Suppressor macrophage treated with lipopolysaccharide for 4 hours (primary cell): ENCODE measurements at places on chromosomes 2 and 18.

DNA sequence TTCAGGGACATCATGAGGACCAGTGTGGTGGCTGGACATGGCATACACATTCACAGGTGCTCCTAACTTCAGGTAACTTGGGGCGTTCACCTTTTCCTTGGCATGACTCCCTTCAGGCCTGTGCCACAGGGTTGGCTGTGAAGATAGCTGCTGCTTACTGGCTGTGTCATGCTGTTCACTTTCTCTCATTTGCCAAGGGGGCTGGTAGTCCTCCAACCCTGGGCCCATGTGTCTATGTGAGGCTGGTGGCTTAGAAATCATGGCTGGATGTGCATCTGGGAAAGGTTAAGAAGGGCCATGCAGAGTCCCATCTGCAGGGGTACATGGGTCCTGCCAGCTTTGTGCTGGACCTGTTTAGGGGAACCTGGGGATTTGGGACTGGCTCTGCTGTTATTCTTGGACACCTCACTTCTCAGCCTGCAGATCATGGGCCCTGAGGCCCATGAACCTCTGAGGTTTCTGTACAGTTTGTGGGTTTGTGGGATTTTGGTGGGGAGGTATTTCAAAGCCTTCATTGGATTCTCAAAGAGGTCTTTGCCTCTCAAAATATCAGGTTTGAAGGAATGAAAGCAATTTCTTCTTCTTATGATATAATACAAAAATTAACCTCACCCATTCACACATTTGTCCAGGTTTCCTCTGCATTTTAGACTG is 62.9 kb downstream of the FHOD3 start:
- no peak for DNase-seq

- DNase-seq = no peak
Observed at GRCh38 chr18:8469544-8470130, 139.6 kb upstream of the RAB12 start.

GRCh38 chr2:164734196-164734595 is 107.4 kb downstream of the COBLL1 start:
- DNase-seq = no peak

DNA sequence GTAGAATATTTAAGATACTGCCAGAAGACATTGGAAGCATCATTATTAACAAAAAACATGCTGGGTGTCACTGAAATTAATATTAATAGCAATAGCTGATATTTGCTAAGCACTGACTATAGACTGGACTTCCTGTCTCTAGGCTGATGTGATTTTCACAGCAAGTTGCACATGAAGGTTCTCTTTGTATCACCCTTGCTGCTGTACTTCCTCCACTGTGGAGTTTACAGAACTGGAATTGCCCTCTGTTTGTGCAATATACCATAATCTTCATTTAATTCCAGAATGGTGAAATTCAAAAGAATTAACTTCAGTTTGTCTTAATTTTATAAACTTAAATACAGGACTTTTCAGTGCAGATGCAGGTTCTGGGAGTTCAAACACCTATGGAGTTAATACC is 585.1 kb downstream of the RNF144A start:
- peak; percentile 52 for DNase-seq

GRCh38 chr2:187586011-187586641 is 31.9 kb upstream of the TFPI start:
- peak; percentile 73 for DNase-seq

DNA sequence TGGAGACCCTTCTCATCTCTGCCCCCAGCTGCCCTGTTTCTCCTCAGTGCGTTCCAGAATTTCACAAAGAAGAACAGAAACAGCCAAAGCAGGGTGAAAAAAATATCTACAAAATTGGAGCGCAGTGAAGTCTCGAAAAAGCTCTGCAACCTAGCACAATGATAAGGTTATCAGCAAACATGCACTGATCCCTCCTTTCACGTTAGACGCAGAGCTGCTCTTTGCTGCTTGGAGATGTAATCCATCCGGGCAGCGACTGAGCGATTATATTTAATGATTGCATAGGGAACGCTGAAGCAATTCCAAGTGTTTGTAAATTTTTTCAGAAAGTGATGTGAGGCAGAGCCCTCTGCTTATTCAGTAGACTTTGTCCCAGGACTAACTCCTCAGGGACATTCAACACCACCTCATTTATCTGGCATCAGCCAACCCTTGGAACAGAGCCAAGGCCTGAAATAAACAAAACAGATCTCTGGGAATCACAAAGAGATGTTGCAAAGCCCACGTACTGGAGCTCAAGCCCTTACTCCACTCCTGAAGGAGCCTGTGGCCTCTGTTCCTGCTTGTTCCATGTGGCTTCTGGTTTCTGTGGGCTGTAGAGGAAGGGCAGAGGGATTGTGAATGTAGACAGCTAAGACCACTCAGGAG is 172.6 kb upstream of the BCL2L11 start:
- DNase-seq = no peak

DNA sequence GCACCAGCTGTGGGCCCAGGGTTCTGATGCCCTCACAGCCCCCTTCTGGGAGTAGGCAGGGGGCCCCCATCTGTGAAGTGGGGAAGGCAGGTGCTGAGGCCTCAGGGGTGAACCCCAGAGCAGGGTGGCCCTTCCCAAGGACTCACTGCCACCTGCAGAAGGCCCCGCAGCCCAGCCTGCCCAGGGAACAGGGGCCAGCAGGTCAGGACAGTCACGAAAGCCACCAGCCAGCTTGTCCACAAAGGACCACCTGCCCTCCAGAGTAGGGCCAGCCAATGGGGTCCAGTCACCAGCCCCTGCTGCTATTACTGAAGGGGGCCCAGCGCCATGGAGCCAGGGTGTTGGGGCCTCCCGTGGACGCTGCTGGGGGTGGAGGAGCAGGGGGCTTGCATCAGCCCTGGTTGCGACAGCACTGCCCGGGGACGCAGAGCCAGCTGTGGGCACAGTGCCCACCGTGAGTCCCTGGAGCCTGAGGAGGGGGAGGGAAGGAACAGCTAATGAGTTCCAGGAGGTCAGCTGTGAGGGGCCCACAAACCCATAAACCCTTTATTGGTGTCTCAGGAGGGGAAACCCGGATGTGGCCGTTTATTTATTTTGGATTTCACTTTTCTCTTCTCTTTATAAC is 11.5 kb upstream of the SNED1 start:
- DNase-seq = no peak

DNA sequence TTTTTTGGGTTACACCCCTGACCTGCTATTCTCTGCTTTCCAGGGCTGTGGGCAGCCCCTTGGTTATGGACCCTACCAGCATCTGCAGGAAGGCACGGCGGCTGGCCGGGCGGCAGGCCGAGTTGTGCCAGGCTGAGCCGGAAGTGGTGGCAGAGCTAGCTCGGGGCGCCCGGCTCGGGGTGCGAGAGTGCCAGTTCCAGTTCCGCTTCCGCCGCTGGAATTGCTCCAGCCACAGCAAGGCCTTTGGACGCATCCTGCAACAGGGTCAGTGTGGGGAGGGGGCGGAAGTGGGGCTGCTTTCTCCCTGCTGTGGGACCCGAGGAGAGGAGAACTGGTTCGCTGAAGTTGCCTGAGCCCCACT is 9.7 kb upstream of the WNT10A start:
- no peak for DNase-seq

DNA sequence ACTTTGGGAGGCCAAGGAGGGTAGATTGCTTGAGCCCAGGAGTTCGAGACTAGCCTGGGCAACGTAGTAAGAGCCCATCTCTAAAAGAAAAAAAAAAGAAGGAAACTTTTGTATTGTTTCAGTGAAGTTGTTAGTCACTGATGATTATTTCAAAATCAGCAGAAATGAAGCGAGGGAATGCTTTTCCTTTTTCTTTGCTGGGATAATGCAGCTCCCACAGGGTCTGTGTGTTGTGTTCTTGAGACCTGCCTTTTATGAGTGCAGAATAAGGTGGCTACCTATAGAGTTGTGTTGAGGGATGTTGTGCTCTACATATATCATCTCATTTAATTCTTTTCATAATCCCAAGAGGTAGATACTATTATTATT is 11.7 kb downstream of the TM4SF20 start:
- DNase-seq = peak; percentile 29

- DNase-seq = no peak
Observed at GRCh38 chr2:119786295-119786694, 26.6 kb downstream of the PTPN4 start.

DNA sequence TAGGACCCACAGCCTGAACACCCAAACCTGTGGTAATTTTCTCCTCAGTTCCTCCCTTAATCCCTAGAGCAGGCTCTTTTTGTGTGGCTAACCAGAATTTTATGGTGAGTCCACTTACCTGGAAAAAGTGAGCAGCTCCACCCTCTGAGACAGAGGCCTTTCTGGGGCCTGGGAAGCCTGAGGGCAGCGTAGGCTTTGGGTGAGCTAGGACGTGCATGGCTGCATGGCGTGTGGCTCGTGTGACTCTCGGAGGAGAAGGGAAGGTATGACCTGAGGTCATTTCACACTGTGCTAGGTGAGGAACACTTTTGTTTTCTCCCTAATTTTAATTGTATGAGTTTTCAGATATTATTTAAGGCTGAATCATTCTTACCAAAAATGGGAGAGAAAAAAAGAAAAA is 73.5 kb upstream of the DYNAP start:
- DNase-seq = no peak

DNA sequence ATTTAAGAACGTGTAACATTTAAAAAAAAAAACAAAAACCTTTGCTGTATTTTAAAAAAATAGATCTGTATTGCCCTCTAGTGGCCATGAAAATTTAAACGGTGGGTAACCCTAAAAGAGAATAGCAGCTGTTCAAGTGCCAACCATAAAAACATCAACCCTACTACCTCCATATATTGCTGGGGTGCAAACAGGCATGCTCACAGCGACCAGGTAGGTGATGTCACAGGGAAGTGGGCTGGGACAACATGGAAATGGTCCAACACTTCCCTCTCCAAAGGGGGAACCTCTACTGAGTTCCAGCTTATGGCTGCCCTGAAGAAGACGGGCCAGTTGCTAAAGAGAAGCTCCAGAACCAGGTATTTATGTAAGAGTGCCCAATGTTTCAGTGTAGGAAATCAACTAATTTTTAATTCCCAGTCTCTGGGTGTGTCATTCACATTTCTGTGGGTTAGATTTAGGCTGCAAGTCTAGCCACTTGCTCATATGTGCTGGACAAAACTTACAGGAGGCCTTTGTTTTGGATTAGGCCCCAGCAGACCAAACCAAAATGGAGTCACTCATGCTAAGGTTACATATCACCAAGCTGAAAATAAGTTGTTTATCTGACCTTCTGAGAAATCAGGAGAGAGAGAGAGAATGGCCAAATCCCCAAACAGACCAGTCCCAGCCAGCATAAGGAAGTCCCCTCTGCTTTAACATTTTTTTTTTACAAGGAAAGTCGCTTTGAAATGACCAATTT is 54.5 kb downstream of the SKA1 start:
- DNase-seq = peak; percentile 46

- DNase-seq = no peak
Observed at GRCh38 chr2:207512356-207512755, 17.4 kb upstream of the CREB1 start.

- no peak for DNase-seq
Observed at GRCh38 chr18:46607926-46608325, 49.1 kb downstream of the LOXHD1 start.

- DNase-seq = no peak
Observed at GRCh38 chr2:71725836-71726235, 272.5 kb downstream of the DYSF start.

GRCh38 chr18:650428-650858 is 7.0 kb upstream of the TYMS start:
- DNase-seq = peak; percentile 19

- DNase-seq = no peak
Observed at GRCh38 chr18:40676668-40677067, 1278.4 kb upstream of the PIK3C3 start.

DNA sequence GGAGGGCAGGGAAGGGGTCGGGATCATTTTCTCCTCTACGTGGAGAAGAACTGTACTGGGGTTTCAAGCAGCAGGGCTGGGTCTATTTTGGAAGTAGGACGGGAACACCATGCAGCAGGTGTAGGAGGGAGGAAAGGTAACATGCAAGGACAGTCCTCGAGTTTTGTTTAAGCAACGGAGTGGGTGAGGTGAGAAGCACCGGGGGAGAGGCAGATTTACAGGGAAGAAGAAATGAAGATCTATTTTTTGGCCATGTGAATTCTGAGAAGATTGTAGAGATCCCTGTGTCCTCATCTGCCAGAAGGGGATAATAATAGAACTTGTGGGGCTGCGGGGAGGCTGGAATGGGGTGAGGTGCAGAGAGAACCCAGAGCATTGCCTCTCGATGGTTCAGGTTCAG is 85.6 kb downstream of the INPP5D start:
- no peak for DNase-seq

GRCh38 chr2:217360781-217361482 is 501.1 kb upstream of the TNP1 start:
- DNase-seq = no peak

GRCh38 chr2:212520340-212520739 is 18.3 kb downstream of the ERBB4 start:
- no peak for DNase-seq

- no peak for DNase-seq
Observed at GRCh38 chr2:49021271-49021670, 133.0 kb downstream of the FSHR start.

DNA sequence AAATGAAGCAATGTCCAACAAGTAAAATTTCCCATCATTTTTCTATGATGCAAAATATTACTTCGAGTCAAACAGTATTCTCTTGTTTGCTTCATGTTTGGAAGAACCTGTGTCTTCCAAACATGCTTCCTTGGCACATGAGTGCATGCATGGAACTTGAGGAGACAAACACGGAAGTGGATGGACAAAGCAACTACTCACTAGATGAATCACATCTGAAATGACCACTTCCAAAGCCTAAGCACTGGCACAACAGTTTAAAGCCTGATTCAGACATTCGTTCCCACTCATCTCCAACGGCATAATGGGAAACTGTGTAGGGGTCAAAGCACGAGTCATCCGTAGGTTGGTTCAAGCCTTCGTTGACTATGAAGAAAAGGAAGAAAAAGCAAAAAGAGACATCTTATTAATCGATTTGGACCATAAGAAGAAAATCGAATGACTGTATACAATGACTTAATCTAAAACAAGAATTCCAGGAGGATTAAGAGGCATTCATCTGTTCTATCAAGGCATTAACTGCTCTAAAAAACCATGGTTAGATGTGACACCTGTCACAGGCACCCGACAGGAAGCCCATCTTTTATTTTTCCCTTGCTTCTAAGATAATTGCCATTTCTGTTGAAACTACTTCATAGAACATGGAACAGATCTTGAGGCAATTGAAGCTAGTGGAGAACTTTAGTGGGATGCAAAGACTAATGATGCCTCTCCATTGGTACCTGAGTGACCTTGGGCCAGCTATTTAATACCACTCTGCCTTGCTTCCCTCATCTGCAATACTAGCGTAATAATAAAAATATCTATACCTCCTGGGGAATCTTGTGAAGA is 56.0 kb downstream of the ATIC start:
- peak; percentile 29 for DNase-seq

- no peak for DNase-seq
Observed at GRCh38 chr2:16784652-16785051, 119.0 kb upstream of the CYRIA start.
